ENCODE measurements at places on chromosomes 2 and 18. TPM values are rescaled to one million over a fixed set of nuclear protein-coding genes. Genes with fewer than 3 reads are reported as not detected.

The CRYGC gene
- total RNA-seq, result not detected

The KLHL29 gene
- 1.2 TPM for total RNA-seq

The LGALSL gene
- 4.1 TPM for total RNA-seq

DNA sequence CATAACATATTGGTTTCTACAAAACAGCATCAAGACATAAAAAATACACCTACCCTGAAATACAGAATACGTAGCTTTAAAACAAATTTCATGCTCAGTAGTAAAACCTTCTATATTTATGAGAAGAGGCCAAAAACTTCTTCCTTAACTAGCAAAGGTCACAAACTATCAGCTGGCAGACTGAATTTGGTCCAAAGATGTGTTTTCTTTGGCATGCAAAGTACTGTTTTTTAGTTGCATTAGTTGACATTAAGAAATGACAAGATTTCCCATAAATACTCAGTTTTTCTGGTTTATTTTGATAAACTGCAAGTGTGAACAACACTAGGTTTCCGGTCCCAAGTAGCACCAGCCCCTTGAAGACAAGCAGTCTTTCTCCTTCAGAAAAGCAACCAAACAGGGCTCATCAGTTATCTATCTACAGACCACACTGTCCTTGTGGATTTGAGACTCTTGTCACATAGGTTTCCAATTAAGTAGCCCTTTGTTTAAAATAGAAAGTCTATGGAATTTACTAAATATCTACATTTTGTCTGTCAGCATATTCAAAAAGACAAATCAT is 35.6 kb downstream of the SLC25A12 start:
- H3K4me3 ChIP-seq, result no peak overlapping the region
- H3K27me3 ChIP-seq, result no peaks in the 10 kb centered on the region
- peaks cover 2% of the 10 kb centered on the region for H3K4me1 ChIP-seq
- no peak overlapping the region for H3K27ac ChIP-seq
- H3K36me3 ChIP-seq, result peaks cover 24% of the 10 kb centered on the region

DNA sequence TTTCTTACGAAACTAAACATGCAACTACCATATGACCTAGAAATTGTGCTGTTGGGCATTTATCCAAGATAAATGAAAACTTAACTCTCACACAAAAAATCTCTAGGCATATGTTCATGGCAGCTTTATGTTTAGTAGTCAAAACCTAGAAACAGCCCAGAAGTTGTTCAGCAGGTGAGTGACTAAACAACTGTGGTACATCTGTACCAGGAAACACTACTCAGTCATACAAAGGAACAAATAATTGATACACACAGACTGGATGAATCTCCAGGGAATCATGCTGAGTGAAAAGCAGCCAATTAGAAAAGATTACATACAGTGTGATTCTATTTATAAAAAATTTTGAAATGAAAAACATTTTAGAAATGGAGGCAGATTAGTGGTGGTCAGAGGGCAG is 29.3 kb downstream of the DYNC2LI1 start:
- no peak overlapping the region for H3K27ac ChIP-seq
- no peaks in the 10 kb centered on the region for H3K4me1 ChIP-seq
- no peak for DNase-seq
- H3K36me3 ChIP-seq, result no peaks in the 10 kb centered on the region
- H3K4me3 ChIP-seq, result no peak overlapping the region
